Tibial nerve (tissue), 4 donors: ENCODE measurements at places on chromosomes 3 and 15. TPM values are rescaled to one million over a fixed set of nuclear protein-coding genes. Genes with fewer than 3 reads are reported as not detected.

DNA sequence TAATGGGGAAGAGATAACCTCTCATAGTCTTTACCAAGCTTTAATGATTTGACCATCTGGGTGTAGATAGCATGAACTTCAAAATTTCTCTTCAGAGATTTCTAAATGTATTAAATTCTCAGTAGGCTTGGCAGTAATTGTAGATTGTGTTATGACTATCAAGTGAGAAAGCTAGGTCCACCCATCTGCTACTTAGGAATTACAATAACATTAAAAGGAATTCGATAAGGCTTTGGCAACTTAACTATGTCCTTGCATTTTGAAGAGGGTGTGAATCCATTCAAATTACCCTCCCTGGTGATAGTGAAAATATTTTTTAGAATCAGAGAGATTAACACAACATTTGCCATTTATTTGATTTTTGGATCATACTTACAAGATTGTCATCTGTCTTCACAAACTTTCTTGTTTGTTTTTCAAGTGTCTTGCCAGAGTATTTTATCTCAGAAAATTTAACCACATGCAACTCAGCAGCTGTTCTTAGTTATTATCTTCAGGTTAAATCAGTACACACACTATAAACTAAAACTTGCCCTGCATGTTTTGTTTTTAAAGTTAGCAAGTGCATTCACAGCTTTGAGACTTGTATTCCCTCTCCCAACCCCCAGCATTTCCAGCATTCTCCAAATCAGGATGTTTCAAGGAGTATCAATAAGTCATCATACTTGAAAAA lies 69.6 kb upstream of the COL8A1 start:
- H3K27ac ChIP-seq, result no peak overlapping the region
- H3K4me1 ChIP-seq, result no peaks in the 10 kb centered on the region
- H3K4me3 ChIP-seq, result no peak overlapping the region

DNA sequence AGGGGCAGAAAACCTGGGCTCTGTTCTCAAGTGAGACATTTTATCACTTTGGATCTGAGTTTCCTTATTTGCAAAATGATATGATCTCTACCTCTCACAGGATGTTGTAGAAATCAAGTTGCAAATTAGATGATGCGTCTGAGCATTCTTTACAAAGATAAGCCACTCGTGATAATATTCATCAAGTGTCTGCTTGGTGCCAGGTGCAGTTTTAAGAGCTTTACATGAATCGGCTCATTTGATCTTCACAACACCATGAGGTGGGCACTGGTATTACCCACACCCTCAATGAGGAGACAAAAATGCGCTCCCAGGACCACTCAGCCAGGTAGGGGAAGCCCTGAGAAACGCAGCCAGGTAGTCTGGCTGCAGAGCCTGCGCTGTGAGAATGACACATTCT lies 59.1 kb upstream of the CA12 start:
- no peak for DNase-seq
- no peaks in the 10 kb centered on the region for H3K36me3 ChIP-seq
- peaks cover 14% of the 10 kb centered on the region for H3K4me1 ChIP-seq

- DNase-seq, result no peak
- no peak overlapping the region for H3K27ac ChIP-seq
- no peaks in the 10 kb centered on the region for H3K36me3 ChIP-seq
- no peaks in the 10 kb centered on the region for H3K27me3 ChIP-seq
- no peak overlapping the region for H3K4me3 ChIP-seq
- H3K4me1 ChIP-seq, result peaks cover 11% of the 10 kb centered on the region
These were observed 69.1 kb downstream of the MB21D2 start for GRCh38 chr3:192848371-192849233.

DNA sequence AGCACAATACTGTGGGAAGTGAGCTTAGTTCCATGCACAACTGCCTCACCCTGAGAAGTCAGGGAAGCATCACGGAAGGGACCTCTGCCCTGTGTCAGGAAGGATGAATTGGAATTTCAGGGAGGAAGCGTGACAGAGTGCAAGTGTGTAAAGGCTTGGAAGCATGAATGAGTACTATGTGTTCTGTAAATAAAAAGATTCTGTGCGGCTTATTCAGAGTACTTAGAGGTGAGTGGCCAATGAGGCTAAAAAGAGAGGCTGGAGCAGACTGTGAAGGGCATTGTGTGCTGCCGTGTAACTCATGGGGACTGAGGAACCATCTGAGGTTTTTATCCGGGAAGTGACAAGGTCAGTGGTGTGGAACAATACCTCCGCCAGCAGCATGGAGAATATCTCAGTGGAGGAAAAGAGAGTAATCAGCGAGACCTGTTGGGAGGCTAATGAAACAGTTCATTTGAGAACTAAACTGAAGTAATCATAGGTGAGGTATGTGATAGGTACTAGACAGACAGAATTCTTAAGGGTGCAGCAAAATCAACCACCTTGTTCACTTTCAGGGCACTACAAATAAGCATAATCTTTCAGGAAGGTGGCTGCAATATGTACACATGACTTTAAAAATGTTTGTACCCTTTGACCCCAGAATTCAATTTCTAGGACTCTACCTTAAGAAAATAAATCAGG lies 64.9 kb upstream of the SPRED1 start:
- no peaks in the 10 kb centered on the region for H3K36me3 ChIP-seq
- no peak overlapping the region for H3K4me3 ChIP-seq
- no peak for DNase-seq
- no peak overlapping the region for H3K27ac ChIP-seq
- no peaks in the 10 kb centered on the region for H3K4me1 ChIP-seq
- H3K27me3 ChIP-seq, result no peaks in the 10 kb centered on the region

Gene ASB7
- 11.8 TPM for total RNA-seq

Gene GOLGA6D
- total RNA-seq, result not detected

DNA sequence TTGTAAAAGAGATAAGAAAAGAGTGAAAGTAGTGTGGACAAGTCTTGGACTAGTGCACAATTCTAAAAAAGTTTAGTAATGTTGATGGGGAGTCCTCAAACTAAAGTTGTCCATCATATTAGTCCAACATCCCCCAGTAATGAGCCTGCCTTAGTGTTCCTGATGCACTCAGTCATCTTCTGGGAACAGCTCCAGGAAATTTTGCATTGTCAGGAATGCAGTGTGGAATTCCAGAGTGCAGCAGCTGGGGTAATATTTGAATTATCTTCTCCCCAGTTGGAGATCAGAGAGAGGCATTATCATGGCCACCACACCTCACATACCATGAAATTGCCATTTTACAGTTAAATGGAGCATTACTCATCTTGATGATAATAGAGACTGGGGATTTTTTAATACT lies 528.8 kb upstream of the NAALADL2 start:
- no peaks in the 10 kb centered on the region for H3K27me3 ChIP-seq
- DNase-seq, result no peak
- no peaks in the 10 kb centered on the region for H3K4me1 ChIP-seq
- peak overlapping the region; percentile 6 for H3K27ac ChIP-seq

Gene C2CD4A
- not detected for total RNA-seq

DNA sequence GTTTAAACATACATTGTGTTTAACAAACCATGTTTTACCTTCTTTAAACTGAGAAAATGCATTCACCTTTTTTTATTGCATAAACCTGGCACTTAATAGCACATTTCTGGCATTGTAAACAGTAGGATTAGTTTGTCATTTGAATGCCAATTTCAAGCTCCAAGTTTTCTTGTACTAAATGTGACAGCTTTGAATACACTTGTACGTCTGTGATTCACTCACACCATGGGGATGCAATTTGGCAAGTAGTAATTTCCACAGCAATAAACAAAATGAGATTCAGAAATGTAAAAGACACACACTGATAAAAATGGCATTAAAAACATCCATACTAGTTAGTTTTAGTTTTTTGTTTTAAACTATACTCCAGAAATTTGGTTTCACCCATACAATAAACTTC lies 598.9 kb downstream of the SI start:
- H3K36me3 ChIP-seq, result no peaks in the 10 kb centered on the region
- no peak overlapping the region for H3K4me3 ChIP-seq
- H3K4me1 ChIP-seq, result no peaks in the 10 kb centered on the region
- H3K27ac ChIP-seq, result no peak overlapping the region
- DNase-seq, result no peak
- no peaks in the 10 kb centered on the region for H3K27me3 ChIP-seq

GRCh38 chr15:80967451-80967850 lies 22.2 kb downstream of the MESD start:
- no peak for DNase-seq
- no peaks in the 10 kb centered on the region for H3K27me3 ChIP-seq
- H3K4me3 ChIP-seq, result no peak overlapping the region

Gene PRR20G
- total RNA-seq, result not detected
